IPS DF 6.9 (cell line): ENCODE measurements at places on chromosomes 6 and 20.
A peak's percentile ranks its signal among the peaks of the same experiment; 100 is the strongest.

DNA sequence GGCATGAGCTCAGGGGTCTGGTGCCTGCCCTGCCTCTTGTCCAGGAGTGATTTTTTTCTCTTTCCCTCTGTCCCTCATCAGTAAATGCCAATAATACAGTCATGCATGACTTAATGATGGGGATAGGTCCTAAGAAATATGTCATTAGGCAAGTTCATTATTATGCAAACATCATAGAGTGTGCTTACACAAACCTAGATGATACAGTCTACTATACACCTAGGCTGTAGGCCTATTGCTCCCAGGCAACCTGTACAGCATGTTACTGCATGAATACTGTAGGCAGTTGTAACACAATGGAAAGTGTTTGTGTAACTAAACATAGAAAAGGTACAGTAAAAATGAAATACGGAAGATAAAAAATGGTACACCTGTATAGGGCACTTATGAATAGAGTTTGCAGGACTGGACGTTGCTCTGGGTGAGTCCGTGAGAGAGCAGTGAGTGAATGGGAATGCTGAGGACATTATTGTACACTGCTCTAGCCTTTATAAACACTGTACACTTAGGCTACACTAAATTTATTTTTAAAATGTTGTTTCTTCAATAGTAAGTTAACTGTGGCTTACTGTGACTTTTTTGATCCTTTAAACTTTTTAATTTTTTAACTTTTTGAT is 22.1 kb downstream of the PBOV1 start:
- peaks cover 6% of the 10 kb centered on the region; the same call in 1 of the 2 replicates for H3K4me1 ChIP-seq
- no peak overlapping the region for H3K4me3 ChIP-seq
- no peak overlapping the region for H3K27ac ChIP-seq
- no peaks in the 10 kb centered on the region for H3K36me3 ChIP-seq
- no peak for DNase-seq

- no peaks in the 10 kb centered on the region for H3K36me3 ChIP-seq
- no peak for DNase-seq
- peak overlapping the region; percentile 82 for H3K4me3 ChIP-seq
- no peaks in the 10 kb centered on the region for H3K4me1 ChIP-seq
- H3K27me3 ChIP-seq, result no peaks in the 10 kb centered on the region
These were observed 3.5 kb upstream of the HIVEP1 start for GRCh38 chr6:12008366-12009179.

DNA sequence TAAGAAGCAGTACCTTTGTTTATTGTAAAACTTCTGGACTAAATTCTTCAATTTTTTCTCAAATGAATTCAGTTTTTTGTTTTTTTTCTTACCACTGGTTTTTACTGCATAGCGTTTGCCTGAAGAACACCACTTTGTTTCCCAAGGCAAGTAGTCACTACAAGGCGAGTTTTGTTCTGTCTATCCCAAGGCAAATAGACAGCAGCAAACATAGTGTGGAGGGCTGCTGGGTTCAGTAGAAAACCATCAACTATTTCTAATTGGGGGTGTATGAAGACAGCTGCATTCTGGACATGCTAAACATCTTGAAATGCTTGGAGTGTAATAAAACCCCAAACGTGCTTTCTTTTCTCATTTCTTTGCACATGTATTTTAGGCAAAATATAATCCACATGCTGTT is 197.4 kb downstream of the ESR1 start:
- H3K36me3 ChIP-seq, result no peaks in the 10 kb centered on the region
- DNase-seq, result no peak
- no peak overlapping the region for H3K27ac ChIP-seq
- no peak overlapping the region for H3K4me3 ChIP-seq

- no peak overlapping the region for H3K27ac ChIP-seq
- no peaks in the 10 kb centered on the region for H3K4me1 ChIP-seq
- no peak overlapping the region for H3K4me3 ChIP-seq
- no peak for DNase-seq
- no peaks in the 10 kb centered on the region for H3K36me3 ChIP-seq
- no peaks in the 10 kb centered on the region for H3K27me3 ChIP-seq
These were observed 810.6 kb downstream of the EPHA7 start for GRCh38 chr6:92608751-92609150.

DNA sequence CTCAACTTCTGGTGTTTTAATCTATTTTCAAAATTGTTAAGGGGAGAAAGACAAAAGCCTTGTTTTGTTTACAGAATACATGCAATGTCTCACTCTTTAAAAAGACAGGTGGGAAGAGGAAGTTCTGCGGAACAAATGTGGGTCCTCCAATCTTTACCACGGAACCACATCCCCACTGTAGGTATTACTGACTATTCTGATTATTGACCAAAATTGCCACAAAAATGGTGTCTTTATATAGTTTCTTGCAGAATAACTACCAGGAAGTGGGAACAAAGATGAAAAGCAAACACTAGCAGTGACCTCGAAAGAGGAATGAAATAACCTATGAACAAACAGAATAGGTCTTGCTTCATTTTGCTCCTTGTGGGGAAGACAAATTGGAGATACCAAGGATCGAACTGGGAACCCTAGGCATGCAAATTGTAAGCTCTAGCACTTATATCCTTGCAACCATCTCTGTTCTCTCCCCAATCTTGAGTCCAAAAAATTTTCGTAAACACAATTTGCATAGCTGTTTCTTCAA is 106.7 kb downstream of the GPX5 start:
- peaks cover 3% of the 10 kb centered on the region for H3K27me3 ChIP-seq
- no peaks in the 10 kb centered on the region for H3K36me3 ChIP-seq
- no peak for DNase-seq
- H3K4me1 ChIP-seq, result no peaks in the 10 kb centered on the region
